Dermis microvascular lymphatic vessel endothelial cell (primary cell): ENCODE measurements at places on chromosomes 7 and 10. TPM values are rescaled to one million over a fixed set of nuclear protein-coding genes. Genes with fewer than 3 reads are reported as not detected.

Gene TEX36
- not detected in 2 replicates for total RNA-seq

Gene PDE6C
- not detected in 2 replicates for total RNA-seq

Gene DGKB
- not detected in 2 replicates for total RNA-seq

Gene MYL7
- not detected in 2 replicates for total RNA-seq

Gene FAM25G
- total RNA-seq, result not detected in 2 replicates

Gene PITRM1
- 60.7 and 62.8 TPM in 2 replicates for total RNA-seq

Gene FAM221A
- 4.3 and 5.6 TPM in 2 replicates for total RNA-seq

Gene PNLIPRP3
- total RNA-seq, result under 0.01 TPM in 1 of 2 replicates, not detected in the other

Gene IFIT1B
- total RNA-seq, result not detected in 2 replicates

Gene CUBN
- 6.7 and 10.7 TPM in 2 replicates for total RNA-seq

Gene LLCFC1
- not detected in 2 replicates for total RNA-seq

Gene SPAG6
- not detected in 2 replicates for total RNA-seq

Gene PRKAR2B
- 12.0 and 19.9 TPM in 2 replicates for total RNA-seq

Gene SLC26A5
- total RNA-seq, result 0.64 and 1.0 TPM in 2 replicates

Gene HTR5A
- total RNA-seq, result not detected in 2 replicates

Gene ZKSCAN1
- total RNA-seq, result 21.7 and 30.7 TPM in 2 replicates

Gene H2BK1
- total RNA-seq, result not detected in 2 replicates

Gene BEND7
- total RNA-seq, result 4.9 and 8.5 TPM in 2 replicates

Gene ANKRD7
- total RNA-seq, result 0.13 TPM in 2 replicates

Gene PNLIPRP2
- not detected in 2 replicates for total RNA-seq

Gene RPEL1
- total RNA-seq, result 0.13 TPM in 2 replicates

Gene ADAM22
- total RNA-seq, result 0.26 and 0.38 TPM in 2 replicates

Gene STRIP2
- total RNA-seq, result 2.3 TPM in 2 replicates

Gene UCMA
- total RNA-seq, result not detected in 2 replicates

Gene PRTFDC1
- total RNA-seq, result 7.7 and 9.4 TPM in 2 replicates

Gene NME8
- not detected in 2 replicates for total RNA-seq

Gene HMX3
- total RNA-seq, result not detected in 2 replicates

Gene ICA1
- total RNA-seq, result 28.0 and 37.6 TPM in 2 replicates

Gene CFAP43
- total RNA-seq, result under 0.01 TPM in 2 replicates

Gene DLX6
- total RNA-seq, result not detected in 2 replicates
